ENCODE measurements at places on chromosomes 1 and 21. TPM values are rescaled to one million over a fixed set of nuclear protein-coding genes. Genes with fewer than 3 reads are reported as not detected.

ESPN gene
- not detected for total RNA-seq

CDC20 gene
- 216 TPM for total RNA-seq

SELENBP1 gene
- 6.2 TPM for total RNA-seq

FCRL4 gene
- total RNA-seq = not detected

CHML gene
- total RNA-seq = 11.0 TPM

PRR9 gene
- total RNA-seq = not detected

RUNX3 gene
- 6.2 TPM for total RNA-seq
